ENCODE measurements at places on chromosomes 1 and 21.

GRCh38 chr1:26854906-26855305 lies 8.0 kb upstream of the SFN start:
- H3K36me3 ChIP-seq = peaks cover 41% of the 10 kb centered on the region
- H3K27ac ChIP-seq = no peak overlapping the region
- DNase-seq = no peak
- H3K4me1 ChIP-seq = no peaks in the 10 kb centered on the region
- no peak overlapping the region for H3K4me3 ChIP-seq
- no peaks in the 10 kb centered on the region for H3K27me3 ChIP-seq

DNA sequence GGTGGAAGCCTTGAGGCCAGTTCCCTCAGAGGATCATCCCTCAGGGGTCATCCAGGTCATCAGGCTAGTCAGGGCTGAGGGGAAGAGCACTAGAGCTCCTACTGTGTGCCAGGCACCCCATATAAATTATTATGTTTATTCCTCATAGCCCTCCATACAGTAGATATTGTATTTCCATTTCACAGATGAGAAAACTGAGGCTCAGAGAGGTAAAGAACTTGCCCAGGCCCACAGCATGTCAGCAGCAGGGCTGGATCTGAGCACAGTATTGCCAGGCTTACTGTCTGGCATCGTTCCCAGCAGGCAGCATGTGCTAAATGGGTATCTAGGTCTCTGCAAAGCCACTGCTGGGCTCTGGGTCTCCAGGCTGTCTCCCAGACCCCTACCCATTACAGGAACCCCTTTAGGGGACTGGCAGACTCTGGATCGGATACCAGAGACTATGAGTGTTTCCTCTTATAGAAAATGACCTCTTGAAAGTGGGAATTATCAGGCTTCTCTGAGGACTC lies 153.3 kb downstream of the PTPRU start:
- H3K4me1 ChIP-seq = no peaks in the 10 kb centered on the region
- no peak overlapping the region for H3K27ac ChIP-seq
- no peak overlapping the region for H3K4me3 ChIP-seq
- no peak for DNase-seq
- no peaks in the 10 kb centered on the region for H3K36me3 ChIP-seq

- DNase-seq = no peak
- H3K27me3 ChIP-seq = no peaks in the 10 kb centered on the region
- no peak overlapping the region for H3K27ac ChIP-seq
- no peaks in the 10 kb centered on the region for H3K36me3 ChIP-seq
- H3K4me3 ChIP-seq = no peak overlapping the region
- H3K4me1 ChIP-seq = no peaks in the 10 kb centered on the region
Measured at GRCh38 chr1:33902486-33903209, 38.8 kb downstream of the HMGB4 start.

- H3K4me1 ChIP-seq = peaks cover 23% of the 10 kb centered on the region
- H3K36me3 ChIP-seq = peaks cover 17% of the 10 kb centered on the region
Measured at GRCh38 chr1:236421022-236421421, 26.9 kb downstream of the EDARADD start.

GRCh38 chr1:106746448-106747085 lies 309.9 kb upstream of the PRMT6 start:
- H3K27ac ChIP-seq = no peak overlapping the region
- no peaks in the 10 kb centered on the region for H3K36me3 ChIP-seq
- no peak for DNase-seq

GRCh38 chr1:93675931-93676330 lies 5.7 kb downstream of the BCAR3 start:
- DNase-seq = no peak
- no peak overlapping the region for H3K27ac ChIP-seq
- peaks cover 31% of the 10 kb centered on the region for H3K36me3 ChIP-seq

DNA sequence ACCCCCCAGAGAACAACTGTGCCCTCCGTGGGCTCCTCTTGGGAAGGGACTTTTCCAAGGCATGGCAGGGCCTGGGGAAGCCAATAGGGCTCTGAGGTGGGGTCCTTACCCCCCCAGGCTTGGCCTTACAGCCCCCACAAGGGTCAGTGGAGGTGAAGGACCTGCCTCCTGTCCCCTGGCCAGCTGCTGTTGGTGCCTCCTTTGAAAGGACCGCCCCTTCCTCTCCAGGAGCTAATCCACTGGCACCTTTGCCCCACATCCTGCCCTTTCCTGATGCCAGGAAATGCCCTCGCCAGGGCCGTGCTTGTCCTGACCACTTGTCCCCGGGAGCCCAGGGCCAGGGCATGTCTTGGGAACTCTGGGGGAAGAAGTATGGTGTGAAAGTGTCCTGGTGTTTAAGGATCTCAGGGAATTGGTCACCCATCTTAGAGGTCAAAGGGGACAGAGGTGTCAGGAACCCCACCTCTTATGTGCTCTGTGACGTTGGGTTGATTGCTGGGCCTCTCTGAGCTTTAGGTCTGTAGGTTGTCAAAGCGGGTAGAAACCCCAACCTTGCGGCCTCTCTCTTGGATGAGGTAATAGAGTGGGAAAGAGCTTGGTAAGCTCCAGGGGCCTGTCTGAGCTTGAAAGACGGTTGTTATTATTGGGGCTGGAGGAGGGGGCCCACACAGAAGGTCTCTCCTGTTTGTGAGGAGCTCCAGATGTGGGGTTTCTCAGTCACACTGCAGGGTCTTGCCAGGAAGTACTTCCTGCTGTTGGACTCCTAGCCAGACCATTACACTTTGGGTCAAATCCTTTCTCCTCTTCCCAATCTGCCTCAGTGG lies 2.8 kb downstream of the KCNQ4 start:
- H3K27ac ChIP-seq = no peak overlapping the region
- DNase-seq = no peak
- H3K4me3 ChIP-seq = no peak overlapping the region

GRCh38 chr1:98940069-98940721 lies 64.5 kb downstream of the PLPPR5 start:
- H3K27ac ChIP-seq = no peak overlapping the region
- no peaks in the 10 kb centered on the region for H3K36me3 ChIP-seq
- H3K4me3 ChIP-seq = no peak overlapping the region
- DNase-seq = no peak

DNA sequence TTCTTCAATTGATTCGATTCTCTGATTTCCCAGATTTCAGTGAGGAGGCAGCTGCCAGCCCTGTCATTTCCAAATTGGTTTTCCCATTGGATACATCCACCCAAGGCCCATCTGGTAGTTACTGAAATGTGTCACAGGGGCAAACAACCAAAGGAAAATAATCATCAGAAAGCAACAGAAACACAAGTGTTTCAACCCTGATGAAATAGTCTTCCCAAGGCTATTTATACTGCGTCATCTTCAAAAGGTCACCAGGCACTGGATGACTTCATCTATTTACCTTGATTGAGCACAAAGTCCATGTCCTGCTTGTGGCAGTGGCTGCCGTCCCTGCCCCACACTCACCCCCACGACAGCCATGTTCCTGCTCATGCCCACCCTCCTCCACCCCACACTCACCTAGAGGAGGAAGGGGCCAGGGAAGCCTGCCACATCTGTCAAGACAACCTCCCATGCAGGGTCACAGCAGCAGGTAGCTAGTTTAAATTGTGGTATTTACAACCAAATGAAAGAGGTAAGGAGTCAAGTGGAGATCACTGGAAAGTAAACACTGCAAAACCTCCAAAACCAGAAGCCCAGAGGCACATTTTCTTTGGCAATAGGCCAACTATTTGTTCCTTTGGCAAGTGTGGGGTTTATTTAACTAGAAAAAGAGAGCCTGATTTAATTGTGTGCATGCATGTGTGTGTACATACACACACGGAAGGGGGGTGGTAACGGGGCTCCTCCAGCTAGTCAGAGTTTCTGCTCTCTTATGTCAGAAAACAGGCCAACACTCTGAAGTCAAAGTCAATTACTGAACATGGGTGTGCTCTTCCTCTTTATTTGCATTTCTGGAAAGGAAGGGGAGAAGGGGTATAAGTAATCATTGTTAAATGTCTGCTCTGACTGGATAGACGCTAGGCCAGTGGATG lies 49.5 kb upstream of the RAB4A start:
- H3K4me1 ChIP-seq = no peaks in the 10 kb centered on the region
- H3K27me3 ChIP-seq = no peaks in the 10 kb centered on the region
- H3K27ac ChIP-seq = no peak overlapping the region

- no peaks in the 10 kb centered on the region for H3K36me3 ChIP-seq
- H3K4me3 ChIP-seq = no peak overlapping the region
- no peak overlapping the region for H3K27ac ChIP-seq
- peaks cover 7% of the 10 kb centered on the region for H3K4me1 ChIP-seq
- no peaks in the 10 kb centered on the region for H3K27me3 ChIP-seq
Measured at GRCh38 chr21:42313501-42313969, 1.7 kb downstream of the TFF3 start.

DNA sequence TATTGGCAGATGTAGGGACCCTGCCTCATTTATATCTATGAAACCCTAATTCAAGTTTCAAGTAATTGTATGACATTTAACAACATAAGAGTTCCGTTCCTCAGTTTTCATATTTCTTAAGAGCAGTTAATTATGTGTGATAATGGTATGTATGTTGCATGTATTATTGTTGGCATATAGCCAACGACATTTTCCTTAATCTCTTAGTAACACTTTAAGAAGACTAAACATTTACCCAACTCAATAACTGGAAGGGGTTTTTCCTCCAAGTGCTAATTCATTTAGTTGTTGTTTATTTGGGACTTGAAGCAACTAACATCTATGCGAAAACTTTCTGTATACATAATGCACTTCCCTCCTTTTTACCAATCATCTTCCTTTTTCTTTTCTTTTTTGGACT lies 1.5 kb upstream of the RALGPS2 start:
- H3K36me3 ChIP-seq = no peaks in the 10 kb centered on the region
- H3K27me3 ChIP-seq = peaks cover 38% of the 10 kb centered on the region
- peaks cover 5% of the 10 kb centered on the region for H3K4me1 ChIP-seq
- no peak overlapping the region for H3K4me3 ChIP-seq

DNA sequence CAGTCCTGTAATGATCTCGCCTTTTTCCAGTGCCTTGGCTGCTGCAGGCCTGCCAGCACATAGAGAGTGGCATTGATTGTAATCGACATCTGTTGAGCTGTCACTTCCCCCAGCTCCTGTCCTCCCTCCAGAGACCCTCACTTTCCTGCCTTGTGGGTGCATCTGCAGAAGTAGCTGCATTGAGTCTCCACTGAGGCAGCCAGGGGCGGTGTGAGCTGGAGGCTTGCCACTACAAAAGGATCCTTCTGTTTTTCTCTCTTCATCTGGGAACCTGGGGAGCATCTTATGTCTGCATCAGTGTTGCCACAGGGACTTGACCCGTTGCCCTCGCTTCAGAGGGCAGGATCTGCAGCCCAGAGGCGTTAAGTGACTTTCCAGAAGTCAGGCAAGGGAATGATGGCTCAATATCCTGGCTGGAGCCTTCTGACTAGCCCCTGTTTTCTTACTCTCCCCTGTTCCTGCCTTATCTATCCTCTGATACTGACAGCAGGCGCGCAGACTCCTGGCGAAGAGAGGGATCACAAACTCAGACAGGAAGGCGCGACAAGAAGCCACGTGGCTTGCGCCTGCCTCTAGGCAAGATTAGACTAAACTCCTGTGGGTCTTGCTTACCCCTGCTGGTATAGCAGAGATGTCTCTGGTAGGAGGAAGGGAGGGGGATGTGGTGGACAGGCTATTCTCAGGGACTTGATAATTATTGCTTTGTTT lies 13.3 kb upstream of the FMOD start:
- H3K27me3 ChIP-seq = peaks cover 35% of the 10 kb centered on the region
- no peaks in the 10 kb centered on the region for H3K36me3 ChIP-seq
- H3K4me1 ChIP-seq = no peaks in the 10 kb centered on the region
- H3K27ac ChIP-seq = no peak overlapping the region
- H3K4me3 ChIP-seq = no peak overlapping the region
- DNase-seq = no peak

DNA sequence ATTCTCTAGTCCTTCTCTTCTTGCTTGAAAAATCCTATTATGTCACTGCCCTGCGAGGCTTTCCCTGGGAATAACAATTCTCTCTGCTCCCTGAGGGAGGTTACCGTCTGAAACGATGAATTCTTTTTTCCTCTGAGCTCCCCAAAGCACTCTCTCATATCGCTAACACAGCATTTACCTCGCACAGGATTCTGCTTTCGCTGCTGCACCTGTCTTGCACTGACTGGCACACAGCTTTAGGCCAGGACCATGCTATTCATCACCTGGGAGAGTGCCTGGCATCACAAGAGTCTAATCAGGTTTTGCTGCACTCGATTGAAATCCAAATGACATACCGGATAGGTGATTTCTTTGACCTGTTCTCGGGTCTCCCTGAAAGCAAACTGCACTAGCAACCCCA lies 52.8 kb upstream of the GNG4 start:
- H3K27me3 ChIP-seq = no peaks in the 10 kb centered on the region
- DNase-seq = no peak
- no peak overlapping the region for H3K27ac ChIP-seq
- H3K36me3 ChIP-seq = peaks cover 24% of the 10 kb centered on the region

DNA sequence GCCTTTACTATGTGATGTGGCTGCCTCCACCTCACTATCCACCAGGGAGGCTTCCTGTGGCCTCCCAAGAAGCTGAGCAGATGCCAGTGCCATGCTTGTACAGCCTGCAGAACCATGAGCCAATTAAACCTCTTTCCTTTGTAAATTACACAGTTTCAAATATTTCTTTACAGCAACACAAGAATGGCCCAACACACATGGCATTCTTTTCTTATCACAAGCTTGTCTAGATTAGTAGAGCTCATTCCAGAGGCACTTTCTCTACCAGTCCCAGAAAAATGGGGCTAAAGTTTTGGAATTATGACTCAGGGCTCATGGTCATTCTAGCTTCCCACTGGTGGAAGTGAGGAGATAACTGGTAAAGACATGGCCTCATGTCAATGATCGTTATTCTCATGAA lies 655.2 kb downstream of the LMO4 start:
- H3K36me3 ChIP-seq = no peaks in the 10 kb centered on the region
- no peaks in the 10 kb centered on the region for H3K4me1 ChIP-seq
- no peak overlapping the region for H3K4me3 ChIP-seq
- no peaks in the 10 kb centered on the region for H3K27me3 ChIP-seq

- no peaks in the 10 kb centered on the region for H3K4me1 ChIP-seq
- H3K36me3 ChIP-seq = no peaks in the 10 kb centered on the region
- DNase-seq = no peak
- H3K4me3 ChIP-seq = no peak overlapping the region
Measured at GRCh38 chr1:201625226-201625761, 86.4 kb downstream of the NAV1 start.

Data from T-helper 2 cell treated with Interferon-gamma antibody and Interleukin-4, amounts not matched to agents 5 μg/mL and 100 μg/mL, for 36 hours (primary cell).